Colonic mucosa (tissue), 4 donors: ENCODE measurements at places on chromosomes 2 and 18. TPM values are rescaled to one million over a fixed set of nuclear protein-coding genes. Genes with fewer than 3 reads are reported as not detected.

Gene BMPR2
- total RNA-seq: 44.7 TPM

Gene LYPD6
- 5.2 TPM for total RNA-seq

Gene ST8SIA5
- 0.37 TPM for total RNA-seq

Gene SATB2
- total RNA-seq: 133 TPM

Gene ROCK2
- 80.9 TPM for total RNA-seq

DNA sequence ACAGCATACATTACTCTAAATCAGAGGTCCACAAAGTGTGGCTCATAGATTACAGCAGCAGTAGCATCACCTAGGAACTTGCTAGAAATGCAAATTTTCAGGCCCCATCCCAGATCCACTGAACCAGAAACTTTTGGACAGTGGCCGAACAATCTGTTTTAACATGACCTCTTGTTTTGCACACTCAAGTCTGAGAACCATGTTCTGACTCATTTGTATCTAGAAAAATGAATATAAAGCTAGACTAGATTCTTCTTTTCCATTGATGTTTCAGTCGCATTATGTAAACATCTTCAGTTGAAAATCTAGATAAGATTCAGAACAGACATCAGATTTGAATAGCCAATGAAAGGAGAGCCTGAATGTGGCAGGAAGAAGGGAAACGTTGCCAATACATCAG lies 608.8 kb downstream of the LRP1B start:
- no peaks in the 10 kb centered on the region for H3K36me3 ChIP-seq
- no peaks in the 10 kb centered on the region for H3K4me1 ChIP-seq

GRCh38 chr2:60822987-60823386 lies 58.4 kb upstream of the REL start:
- H3K36me3 ChIP-seq: no peaks in the 10 kb centered on the region
- H3K27ac ChIP-seq: no peak overlapping the region
- no peak for DNase-seq

DNA sequence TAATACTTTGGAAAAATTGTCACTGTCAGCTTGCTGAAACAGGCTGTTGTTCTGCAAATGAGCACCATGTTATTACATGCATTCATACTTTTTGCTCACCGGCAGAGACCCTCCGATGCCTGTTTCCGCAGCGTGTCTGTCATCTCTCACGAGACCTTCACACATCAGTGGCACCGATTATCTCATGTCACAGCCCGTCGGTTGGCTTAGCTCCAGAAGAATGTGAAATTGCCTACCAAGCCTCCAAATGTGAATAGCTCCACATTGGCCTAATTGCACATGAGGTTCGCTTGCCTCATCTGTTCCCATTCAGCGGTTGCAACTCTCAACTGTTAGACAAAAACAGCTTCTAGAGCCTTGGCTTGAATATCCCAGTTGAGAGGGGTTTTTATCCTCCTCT lies 233.0 kb downstream of the ACTR3 start:
- no peaks in the 10 kb centered on the region for H3K36me3 ChIP-seq
- no peaks in the 10 kb centered on the region for H3K27me3 ChIP-seq
- no peak overlapping the region for H3K4me3 ChIP-seq
- H3K4me1 ChIP-seq: no peaks in the 10 kb centered on the region
- no peak overlapping the region for H3K27ac ChIP-seq

DNA sequence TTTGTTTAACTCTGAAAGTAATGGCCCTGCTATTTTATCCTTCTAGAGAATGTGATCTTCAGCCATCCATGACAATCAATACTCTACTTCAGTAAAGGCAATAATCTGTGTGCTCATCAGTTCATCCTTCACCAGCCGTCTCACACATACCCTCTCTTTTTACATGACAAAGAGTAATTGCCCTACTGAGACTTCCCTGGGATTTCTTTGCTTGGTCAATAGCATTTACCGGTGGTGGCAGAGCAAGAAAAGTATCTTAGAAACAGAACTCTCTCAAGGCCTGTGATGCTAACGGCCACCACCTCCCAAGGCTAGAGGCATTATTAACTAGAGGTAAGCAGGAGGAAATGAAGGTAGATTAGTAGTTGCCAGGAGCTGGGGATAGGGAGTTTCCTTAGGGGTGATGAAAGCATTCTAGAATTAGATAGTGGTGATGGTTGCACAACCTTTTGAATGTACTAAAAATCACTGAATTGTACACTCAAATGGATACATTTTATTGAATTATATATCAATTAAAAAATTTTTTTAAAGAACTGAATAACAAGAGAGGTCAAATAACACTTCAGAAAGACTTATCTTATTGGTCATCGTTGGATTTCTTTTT lies 57.9 kb upstream of the EPC2 start:
- no peaks in the 10 kb centered on the region for H3K4me1 ChIP-seq
- H3K27ac ChIP-seq: no peak overlapping the region
- H3K36me3 ChIP-seq: no peaks in the 10 kb centered on the region
- no peak for DNase-seq
- no peaks in the 10 kb centered on the region for H3K27me3 ChIP-seq
- no peak overlapping the region for H3K4me3 ChIP-seq
